ENCODE measurements at places on chromosomes 7 and 10.

DNA sequence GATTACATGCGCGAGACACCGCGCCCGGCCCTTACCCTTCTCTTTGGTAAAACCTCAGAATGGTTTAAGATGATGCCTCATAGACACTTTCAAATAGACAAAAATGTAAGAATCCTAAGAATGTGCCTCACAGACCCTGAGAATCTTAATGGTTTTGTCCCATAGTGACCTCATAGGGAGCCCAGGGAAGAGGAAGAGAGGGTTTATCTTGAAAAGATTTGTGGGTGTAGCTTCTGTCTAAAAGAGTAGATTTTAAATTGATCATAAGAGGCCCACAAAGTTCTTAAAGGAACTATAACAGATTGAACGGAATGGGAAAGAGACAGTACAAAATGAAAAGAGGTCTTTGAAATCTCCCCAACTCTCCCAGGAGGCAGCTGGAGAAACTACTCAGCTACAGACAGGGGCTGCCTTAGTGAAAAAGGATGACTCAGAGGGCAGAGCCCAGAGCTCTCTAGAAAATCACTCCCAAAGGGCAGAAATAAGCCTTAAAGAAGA, 220.6 kb downstream of the ADRA2A start:
- peak; percentile 66 for DNase-seq

DNA sequence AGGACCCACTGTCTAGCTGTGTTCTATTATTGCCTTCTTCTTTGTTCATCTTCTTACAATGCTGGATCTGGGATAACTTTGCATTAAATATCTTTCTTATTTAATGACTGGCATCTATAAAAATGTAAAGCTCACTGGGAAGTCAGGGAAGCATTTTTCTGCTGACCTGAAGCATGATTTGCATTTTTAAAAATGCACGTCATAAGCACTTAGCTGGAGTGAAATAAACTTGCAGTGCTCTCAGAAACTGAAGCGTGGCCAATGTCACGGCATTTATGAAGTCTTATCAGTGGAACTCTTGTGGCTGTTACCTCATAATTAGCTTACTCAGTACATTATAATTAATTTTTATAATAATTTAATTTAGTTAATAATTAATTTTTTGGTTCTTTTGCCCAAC, 59.1 kb downstream of the FRMD4A start:
- no peak for DNase-seq

DNA sequence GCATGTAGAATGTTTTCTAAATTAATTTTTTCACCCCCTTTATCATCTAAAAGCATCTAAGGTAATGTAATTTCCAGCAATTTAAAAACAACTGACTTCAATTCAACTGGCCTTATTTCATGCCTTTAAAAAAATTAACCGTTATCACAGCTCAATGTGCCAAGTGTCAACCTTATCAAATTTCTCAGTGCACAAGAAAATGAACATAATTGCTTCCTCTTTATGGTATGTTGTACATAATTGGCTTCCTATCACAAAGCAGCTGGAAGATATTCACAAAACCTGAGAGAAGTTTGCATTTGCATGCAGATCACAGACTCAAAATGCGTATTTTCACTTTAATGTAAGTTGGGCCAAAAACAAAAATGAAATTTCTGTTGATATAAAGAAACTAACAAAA, 966.4 kb downstream of the GRM8 start:
- no peak for DNase-seq

DNA sequence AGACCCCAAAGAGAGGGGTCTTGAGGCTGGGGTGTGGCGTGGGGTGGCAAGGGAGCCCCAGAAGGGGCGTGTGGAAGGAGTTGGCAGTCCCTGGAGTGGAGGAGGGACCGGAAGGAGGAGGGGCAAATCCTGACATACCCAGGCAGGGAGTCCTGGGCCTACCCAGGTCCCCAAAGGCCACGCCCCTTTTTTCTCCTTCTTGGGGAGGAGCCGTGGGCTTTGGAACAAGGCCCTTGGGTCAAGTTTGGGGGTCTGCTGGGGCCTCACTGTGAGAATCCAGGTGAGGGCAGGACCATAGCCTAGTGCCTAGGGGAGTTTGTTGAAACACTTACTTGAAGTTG, 1.2 kb upstream of the SMARCD3 start:
- DNase-seq = peak; percentile 66

Data from RPMI7951 (cell line).